ENCODE measurements at places on chromosomes 13 and 19.

DNA sequence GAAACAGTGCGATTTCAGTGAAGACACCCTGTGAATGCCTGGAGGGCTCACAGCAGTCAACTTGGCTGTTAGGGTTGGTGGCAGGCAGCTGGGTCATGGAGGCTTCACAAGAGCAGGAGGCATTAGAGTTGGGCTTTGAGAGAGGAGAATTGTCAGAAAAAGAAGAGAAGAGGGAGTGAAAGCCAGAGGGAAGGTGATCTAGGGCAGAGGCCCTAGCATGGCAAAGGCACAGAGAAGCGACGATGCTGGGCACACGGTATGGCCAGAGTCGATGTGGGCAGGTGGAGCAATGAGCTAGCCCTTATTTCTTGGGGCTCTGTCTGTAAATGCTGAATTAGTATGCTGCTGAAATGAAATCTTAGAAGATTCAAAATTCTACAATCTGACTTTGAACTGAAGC, 52.6 kb upstream of the OLFM4 start:
- no peak for DNase-seq

- DNase-seq, result no peak
These were observed 10.5 kb downstream of the PMIS2 start for GRCh38 chr19:35596366-35596999.

GRCh38 chr19:16025108-16026101, 50.9 kb upstream of the TPM4 start:
- no peak for DNase-seq

GRCh38 chr19:55173714-55174409, 6.2 kb downstream of the SYT5 start:
- DNase-seq, result no peak

- DNase-seq, result no peak
These were observed 24.1 kb upstream of the CEACAM20 start for GRCh38 chr19:44553478-44554171.

DNA sequence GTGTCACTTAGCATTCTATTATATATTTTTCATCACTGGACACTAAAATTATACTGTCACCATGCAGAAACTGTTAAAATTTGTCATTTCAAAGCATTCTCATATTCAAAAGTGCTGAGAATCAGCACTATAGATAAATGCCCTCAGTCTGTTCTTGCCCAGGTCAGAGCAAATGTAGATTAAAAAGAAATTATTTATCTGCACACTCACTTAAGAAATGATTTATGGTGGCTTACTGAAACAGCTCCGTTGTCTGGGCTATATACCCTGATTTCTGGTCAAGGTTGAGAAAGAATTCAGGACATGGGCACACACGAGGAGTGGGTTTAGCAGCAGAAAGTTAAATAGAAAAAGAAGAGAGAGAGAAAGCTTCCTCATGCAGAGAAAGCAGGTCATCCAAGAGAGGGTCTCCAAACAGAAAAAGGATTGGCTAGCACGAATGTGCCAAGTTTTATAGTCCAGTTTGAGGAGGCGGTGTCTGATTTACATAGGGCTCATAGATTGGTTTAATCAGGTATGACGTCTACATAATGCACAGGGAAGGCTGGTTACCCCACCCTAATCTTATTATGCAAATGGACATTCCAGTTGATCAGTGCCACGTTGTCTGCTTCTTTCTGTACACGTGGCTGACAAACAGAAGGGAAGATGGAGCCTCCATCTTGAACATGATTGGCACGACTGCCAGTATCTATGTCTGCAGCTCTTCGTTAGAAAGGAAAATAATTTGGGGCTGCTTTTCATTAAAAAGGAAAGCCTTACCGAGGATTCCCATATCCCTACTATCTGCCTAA, 47.3 kb upstream of the N4BP2L1 start:
- DNase-seq, result no peak

GRCh38 chr13:49185264-49185663, 34.9 kb upstream of the MLNR start:
- DNase-seq, result no peak

DNA sequence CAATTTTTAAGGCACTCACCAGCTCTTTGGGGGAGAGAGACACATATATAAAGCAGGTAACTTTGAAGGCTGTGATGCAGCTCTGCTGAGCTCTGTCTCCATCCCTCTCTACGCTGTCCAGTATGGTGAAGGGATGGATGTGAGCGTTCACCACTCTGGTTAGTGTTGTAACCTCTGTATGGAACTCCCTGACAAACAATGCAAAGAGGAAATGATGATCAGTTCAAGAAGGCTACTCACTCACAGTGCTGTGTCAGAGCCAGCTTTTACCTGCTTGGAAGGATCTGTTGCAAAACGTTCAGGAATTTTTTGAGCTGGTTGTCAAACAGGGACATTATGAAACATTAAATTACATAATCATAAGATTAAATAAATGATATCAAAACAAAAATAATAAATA, 90.8 kb upstream of the SLC10A2 start:
- no peak for DNase-seq

DNA sequence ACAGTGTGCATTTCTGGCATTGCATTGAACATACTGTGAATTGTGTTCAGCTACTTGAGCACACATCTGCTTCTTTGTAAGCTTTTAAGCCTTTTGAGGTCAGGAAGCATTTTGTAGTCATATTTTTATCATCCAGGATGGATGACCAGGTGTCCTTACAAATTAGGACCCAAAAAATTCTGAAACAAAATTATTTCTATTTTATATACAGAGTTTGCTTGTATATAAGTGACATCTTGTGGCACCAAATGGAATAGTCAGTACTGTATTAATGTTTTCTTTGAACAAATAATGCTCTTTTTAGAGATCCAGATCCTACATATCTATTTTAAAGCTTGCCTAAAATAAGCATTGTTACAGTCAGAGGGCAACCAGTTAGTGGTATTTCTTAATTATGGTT, 9.5 kb upstream of the SUPT20H start:
- no peak for DNase-seq

- no peak for DNase-seq
These were observed 283.7 kb downstream of the TEX29 start for GRCh38 chr13:111604097-111604496.

- no peak for DNase-seq
These were observed 45.8 kb downstream of the UFM1 start for GRCh38 chr13:38395497-38395788.

GRCh38 chr13:32278426-32278825, 36.7 kb downstream of the ZAR1L start:
- no peak for DNase-seq

DNA sequence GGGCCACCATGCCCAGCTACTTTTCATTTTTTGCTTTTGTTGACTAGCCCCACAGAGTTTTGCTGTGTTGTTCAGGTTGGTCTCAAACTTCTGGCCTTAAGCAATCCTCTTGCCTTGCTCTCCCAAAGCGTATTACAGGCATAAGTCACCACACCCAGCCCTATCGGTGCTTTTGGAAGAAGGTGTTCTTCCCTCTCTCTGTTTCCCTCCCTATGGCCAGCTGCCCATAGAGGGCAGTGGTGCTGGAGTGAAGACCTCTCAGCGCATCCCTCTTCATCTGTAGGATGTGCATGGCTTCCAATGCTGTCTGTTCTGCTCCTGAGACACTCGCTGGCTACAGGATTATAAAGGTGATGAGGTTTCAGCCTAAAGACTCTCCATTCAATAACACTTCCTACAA, 1.3 kb upstream of the CD22 start:
- no peak for DNase-seq

DNA sequence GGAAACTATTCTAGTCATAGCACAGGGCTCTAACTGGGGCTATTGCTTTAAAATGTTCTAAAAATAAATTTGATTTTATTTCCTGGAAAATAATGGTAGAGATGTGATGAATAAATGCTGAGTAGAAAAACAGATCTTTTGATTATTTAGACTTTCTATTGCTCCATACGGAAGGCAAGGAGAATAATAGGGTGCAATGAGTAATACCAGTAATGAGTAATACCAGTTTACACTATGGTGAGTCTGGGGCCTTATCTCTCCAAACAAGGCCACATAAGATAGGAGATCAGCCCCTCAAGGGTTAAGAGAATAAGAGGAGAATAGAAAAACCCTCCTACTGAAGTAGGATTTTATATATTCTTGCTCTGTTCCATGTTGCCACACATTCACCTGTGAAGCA, 390.4 kb downstream of the KLF5 start:
- DNase-seq, result no peak

GRCh38 chr19:4267101-4267900, 11.8 kb upstream of the SHD start:
- DNase-seq, result no peak

DNA sequence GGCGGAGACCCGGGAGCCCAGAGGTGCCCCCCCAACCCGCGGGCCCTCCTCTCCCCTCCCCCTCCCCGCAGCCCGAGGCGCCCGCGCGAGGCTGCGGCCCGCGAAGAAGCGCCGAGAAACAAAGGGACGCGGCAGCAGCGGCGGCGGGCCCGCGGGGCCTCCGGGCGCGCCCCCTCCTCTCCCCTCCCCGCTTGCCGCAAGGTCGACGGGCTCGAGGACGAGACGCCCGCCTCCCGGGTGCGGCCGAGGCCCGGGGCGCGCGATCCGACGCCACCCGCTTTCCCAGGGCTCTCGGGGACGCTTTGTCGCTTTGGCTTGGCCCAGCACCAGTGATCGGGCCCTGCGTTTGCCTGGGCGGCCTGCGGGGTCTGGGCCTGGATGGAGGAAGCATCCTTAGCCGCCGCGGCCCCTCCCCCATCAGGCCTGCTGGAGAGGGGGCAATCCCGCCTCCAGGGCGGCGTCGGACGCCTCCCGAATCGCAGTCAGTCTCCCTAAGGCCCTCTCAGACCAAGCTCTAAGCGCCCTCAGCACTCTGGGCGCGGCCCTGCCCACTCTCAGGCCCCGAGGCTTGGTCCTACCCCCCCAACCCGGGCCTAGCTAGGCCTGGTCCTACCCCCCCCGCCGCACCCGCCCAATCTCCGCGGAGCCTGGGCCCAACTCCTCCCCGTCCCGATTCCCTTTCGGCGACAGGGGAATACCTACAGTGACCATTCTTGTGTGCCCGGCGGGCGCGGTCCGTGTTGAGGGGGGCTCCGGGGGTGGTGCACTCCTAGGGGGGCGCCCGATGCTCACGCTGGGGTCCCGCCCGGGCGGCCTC, 740 bp downstream of the ELAVL3 start:
- DNase-seq, result no peak

Measured in bone marrow (tissue), 2 donors.